Activated CD4-positive, alpha-beta T cell treated with anti-CD3 and anti-CD28 coated beads, Interleukin-2, amount 50 U/mL, for 24 hours (primary cell): ENCODE measurements at places on chromosomes 5 and 9.

- DNase-seq: no peak
Observed at GRCh38 chr9:85204176-85204575, 534.6 kb downstream of the NTRK2 start.

GRCh38 chr5:54309276-54309675 is 1.1 kb downstream of the ARL15 start:
- DNase-seq: no peak

GRCh38 chr9:97556721-97557605 is 55.5 kb downstream of the TMOD1 start:
- no peak for DNase-seq

GRCh38 chr9:126595982-126596381 is 17.7 kb upstream of the LMX1B start:
- DNase-seq: no peak

- DNase-seq: no peak
Observed at GRCh38 chr5:34012791-34013190, 4.9 kb upstream of the AMACR start.

GRCh38 chr9:2919347-2919746 is 75.5 kb upstream of the PUM3 start:
- no peak for DNase-seq

DNA sequence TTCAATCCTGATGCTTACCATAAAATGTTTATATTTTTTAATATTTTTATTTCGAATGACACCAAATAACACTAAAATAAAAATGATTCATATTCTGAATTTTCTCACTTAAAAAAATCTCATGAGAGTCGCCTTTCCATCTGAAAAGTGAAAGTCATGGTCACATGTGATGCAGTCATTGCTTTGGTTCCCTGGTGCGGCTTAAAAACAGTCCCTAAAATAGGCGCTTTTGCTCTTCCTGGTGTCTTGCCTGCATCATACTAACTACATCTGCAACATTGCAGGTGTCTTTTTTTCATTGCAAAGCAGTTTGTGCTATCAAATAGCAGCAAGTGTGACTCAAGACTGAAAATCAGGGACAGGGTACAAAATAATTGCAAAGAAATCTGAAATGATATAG is 185.2 kb upstream of the NREP start:
- no peak for DNase-seq

DNA sequence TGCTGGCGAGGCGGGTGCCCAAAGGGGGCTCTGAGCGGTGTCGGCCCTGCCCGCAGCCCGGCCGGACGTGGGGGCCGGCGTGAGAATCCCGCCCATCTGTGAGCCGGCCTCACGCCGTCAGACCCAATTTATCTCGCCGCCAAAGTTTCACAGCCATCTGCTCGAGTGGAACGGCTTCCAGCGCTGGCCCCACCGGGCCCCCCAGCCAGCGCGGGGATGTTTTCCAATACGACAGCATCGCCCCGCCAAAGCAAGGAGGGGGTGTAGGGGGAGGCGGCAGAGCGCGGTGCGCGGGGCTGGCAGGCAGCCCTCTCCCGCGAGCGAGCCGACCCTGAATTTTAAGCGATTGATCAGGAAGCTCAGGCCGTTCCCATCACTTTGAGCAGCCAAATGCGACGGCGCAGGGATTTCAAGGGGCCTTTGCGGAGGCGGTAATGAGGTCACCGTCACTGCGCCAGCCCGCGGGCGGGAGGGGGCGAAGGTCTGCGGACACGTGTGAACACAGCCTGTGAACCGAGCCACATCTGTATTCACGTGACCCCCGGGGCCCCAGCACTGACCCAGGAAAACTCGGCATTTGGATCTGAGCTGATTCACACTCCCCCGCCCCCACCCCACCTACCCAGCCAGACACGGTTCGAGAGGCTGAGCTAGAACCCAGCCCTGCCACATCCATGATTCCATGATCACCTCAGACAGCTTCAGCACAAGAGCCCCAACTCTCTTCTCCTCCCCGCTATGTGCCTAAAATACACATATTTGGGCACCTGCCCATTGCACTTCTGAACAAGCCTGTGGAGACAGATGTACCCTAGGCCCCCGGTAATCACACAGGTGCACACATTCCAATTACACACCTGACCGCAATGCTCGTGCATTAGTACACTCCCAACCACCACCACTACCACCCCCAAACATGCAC is 47.8 kb upstream of the PSD2 start:
- DNase-seq: no peak

DNA sequence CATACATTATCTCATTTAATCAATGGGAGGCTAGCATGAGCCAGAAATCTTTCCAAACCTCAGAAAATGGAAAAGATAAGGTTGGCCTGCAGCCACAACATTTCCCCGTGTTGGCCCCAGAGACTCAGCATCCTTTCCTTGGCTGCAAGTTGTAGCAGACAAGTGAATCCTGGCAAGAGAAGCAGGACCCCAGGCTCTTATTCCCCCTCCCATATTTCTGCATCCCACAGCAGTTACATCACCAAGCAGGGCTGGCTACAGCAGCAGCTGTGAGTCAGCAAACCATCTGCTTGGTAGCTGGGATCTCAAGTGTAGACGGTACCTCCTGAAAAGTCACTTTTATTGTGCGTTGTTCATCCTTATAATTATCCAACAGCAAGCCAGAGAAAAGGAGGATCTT is 212.4 kb downstream of the GNA14 start:
- DNase-seq: no peak

- peak; percentile 69 for DNase-seq
Observed at GRCh38 chr5:177403792-177404640, 3.6 kb upstream of the PFN3 start.

- DNase-seq: no peak
Observed at GRCh38 chr5:129217179-129217578, 122.6 kb downstream of the ISOC1 start.

- DNase-seq: no peak
Observed at GRCh38 chr9:37921168-37921510, 17.2 kb upstream of the SLC25A51 start.

DNA sequence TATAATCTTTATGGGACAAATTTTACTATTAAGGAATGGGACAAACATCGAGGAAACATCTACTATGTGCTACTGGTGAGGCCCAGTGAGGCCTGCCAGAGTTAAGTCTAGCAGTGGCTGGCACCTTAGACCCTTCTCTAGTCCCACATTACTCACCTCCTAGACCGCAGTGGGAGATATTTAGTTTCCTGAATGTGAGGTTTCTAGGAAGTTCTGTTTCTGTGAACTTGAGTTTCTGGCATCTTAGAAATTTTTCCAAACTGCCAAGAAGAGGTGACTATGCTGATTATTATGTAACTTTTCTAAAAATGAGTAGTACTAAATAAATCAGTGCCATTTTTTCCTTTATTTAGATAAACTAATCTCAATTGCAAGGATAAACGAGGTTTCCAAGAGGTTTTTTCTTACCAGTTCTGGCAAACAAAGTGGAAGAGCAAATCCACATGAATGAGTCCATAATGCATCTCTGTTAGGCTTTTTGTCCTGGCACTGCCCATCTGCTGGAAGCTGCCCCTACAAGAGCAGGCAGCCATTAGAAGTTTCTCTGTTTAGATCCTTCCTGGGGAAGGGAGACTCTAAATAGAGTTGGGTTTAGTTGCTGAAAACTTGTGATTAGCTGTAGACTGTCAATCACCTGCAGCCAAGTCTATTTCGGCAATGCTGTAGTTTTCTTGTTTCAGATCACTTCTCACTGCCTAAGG is 348.7 kb downstream of the MAN2A1 start:
- DNase-seq: no peak

DNA sequence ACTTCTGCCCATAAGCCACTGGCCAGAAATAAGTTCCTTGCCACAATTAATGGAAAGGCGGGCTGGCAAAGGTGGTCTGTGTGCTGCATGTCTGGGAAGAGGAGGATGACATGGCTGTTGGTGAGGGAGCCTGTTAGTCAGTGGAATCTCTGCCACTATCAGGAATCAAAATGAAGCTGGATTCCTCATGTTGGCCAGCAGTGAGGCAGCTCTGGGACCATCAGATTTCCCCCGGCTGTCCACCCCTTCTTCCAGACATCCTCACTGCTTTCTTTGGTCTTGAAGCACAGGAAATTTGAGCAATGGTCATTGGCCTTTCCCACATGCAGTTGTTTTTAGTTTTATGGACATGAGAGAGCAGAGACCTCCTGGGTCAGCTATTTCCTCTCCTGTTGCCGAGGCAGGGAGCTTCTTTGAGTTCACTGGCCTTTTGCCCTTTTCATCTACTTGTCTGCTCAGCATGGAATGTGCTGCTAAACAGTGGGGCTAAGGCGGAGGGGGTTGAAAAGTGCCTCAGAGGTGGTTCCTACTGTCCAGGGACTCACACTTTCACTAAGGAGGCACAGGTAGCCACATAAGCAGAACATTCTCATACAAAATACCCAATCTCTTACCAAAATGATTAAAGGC is 34.8 kb upstream of the NEURL1B start:
- no peak for DNase-seq

DNA sequence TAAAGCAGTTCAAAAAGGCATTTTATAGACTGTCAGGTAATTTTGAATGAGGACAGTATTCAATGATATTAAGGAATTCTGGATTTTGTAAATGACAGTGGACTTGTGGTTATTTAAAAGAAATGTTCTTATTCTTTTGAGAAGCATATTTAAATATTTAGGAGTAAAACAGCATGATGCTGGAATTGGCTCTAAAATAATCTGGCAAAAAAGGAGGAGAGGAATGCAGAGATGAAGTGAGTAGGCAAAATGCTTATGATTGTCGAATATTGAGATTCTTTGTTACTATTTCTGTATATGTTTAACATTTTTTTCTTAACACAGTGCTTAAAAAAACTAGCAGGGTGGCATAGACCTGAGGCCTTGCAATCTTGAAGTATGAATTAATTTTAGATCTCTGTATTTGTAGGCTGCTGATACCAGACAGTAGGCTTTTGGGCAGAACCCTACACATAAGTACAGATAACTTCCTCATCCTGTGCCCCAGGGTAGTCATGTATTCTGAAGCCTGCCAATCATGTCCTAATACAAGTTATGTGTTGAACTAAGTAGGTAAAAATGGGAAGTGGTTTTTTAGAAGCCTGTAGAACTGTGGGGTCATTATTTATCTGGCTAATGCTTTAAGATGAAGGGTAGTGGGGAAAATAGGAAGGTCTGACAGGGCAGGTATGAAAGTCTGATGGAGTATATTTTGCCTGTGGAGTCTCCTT is 9.4 kb downstream of the CD180 start:
- no peak for DNase-seq

DNA sequence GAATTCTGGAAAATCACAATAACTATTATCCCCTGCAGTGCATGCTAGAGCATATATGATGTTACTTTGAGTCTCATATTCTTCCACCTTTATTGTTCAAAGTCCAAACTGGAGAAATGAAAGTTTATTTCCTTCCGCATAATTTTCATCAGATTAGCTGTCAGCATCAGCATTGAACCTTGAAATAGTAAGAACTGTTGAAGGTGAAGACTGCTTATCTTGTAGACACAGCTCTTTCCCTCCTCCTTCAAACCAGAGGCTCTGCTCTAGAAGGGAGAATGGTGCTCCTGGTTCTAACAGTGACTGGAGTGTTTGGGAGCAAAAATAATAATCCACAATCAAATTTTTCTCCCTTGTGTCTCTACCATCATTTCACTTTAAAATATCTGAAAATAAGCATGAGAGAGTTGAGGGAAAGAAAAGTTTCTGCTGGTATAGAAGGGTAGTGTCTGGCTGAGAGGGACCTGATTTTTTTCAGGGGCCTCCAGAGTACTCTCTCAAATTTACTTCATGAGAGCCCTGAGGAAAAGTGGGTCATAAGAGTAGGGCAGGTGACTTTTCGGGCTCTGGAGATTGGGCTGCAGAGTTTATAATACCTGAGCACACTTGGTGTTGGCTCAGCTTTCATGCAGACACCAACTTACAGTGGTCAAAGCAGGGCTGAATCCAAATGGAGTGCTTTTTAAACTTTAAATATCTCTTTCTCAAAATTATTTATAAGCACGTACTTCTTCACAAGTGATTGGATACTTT is 170.4 kb downstream of the ZDHHC21 start:
- no peak for DNase-seq

DNA sequence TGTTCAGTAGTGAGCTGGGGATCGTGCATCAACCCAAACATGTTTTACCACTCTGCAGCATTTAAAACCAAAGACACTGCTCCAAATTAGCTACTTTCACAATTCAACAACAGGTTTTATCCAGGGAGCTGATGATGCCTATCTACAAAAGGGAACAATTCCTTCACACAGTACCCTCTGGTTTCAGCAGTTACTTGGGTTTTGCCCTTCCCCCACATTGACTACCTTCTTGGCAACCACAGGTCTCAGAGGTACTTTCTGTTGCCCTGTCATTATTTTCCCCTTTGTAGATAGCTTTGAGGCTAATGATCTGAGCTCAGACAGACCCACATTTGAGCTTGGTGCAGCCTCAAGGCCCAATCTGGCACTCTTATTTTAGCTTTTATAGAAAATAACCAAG is 96.1 kb downstream of the WDR41 start:
- DNase-seq: no peak

GRCh38 chr9:118367383-118367782 is 663.2 kb downstream of the TLR4 start:
- DNase-seq: no peak
